ENCODE measurements at places on chromosomes 3 and 15. TPM values are rescaled to one million over a fixed set of nuclear protein-coding genes. Genes with fewer than 3 reads are reported as not detected.

- no peak for DNase-seq
Measured at GRCh38 chr3:111668888-111669488, 73.8 kb upstream of the ZBED2 start.

- no peak for DNase-seq
Measured at GRCh38 chr3:29901097-29901496, 620.2 kb downstream of the RBMS3 start.

DNA sequence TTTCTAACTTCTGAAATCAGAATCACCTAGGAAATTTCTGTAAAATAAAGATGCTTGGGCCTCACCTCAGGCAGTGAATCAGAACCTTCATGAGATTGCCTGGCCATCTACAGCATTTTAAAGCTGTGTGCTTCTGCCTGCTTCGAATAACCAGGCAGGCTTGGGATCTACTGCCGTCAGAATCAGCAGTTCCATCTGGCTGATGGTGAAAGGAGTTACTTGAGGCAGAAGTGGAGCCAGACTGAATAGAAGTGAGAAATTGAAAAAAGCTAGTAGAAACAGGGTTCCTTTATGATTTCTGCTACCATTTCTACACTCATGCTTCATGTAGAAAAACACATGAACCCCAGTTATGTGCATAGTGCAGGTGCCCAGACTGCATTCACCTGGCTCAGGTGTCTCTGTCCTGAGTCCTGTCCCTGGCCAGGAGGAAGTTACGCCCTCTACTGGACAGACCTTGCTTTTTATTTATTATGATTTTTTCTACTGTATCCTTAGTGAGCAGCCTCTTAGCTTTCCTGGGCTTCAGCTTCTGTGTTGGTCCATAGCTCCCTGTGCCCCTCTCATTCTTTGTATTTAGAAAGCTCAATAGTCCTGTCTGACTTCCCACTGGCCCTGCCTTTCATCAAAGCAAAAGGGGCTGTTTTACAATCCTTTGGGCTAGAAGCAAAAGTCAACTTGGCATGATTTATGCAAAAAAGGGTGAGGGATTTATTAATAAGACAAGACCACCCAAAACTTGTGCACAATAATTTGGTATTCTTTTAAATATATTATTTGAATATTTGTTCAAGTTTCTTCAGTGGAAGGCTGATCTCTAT, 200.8 kb upstream of the GOLGA6L4 start:
- DNase-seq: no peak

GRCh38 chr3:145798696-145799537, 362.1 kb downstream of the PLOD2 start:
- no peak for DNase-seq

DNA sequence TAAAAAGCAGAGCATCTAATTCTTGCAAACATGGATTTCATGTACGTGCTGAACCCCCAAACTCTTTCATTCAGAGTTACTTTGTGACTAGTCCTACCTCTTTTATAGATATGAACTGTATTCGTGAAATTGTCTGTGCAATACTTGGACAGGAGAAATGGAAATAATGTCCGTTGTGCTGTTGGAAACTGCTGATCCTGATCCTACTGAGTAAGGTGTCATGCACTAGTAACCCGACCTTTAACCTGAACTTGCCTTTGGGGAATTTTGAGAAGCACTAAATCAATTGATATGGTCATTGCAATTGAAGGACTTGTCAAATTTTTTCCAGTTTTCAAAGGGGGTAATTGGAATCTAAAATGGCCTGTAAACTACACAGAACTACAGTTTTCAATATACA, 856.4 kb downstream of the ROBO1 start:
- no peak for DNase-seq

CATSPER2 gene
- total RNA-seq: 2.4 TPM

DUSP7 gene
- 67.8 TPM for total RNA-seq

GFM1 gene
- 59.7 TPM for total RNA-seq

SPSB4 gene
- not detected for total RNA-seq

C15orf62 gene
- 44.3 TPM for total RNA-seq

FBLN2 gene
- total RNA-seq: 39.1 TPM

All from esophagus squamous epithelium (tissue), 5 donors.